ENCODE measurements at places on chromosomes 4 and X. TPM values are rescaled to one million over a fixed set of nuclear protein-coding genes. Genes with fewer than 3 reads are reported as not detected.

- H3K27me3 ChIP-seq, result peaks cover 7% of the 10 kb centered on the region
- H3K4me3 ChIP-seq, result no peak within 1 kb of the TSS
- H3K4me1 ChIP-seq, result no peaks in the 10 kb centered on the region
- no peak for DNase-seq
- no peaks in the 10 kb centered on the region for H3K36me3 ChIP-seq
Measured at GRCh38 chr4:40334591-40335524, at the start of gene CHRNA9. TSS of gene CHRNA9 (plus strand) at chr4:40335333. CDS start at chr4:40335468, 135 bp downstream.

The TMEM156 gene
- total RNA-seq, result 10.3 TPM

The MXD4 gene
- total RNA-seq, result 13.9 TPM

GRCh38 chr4:20408611-20409010, 156.9 kb downstream of the SLIT2 start:
- H3K4me1 ChIP-seq, result no peaks in the 10 kb centered on the region
- no peak for DNase-seq
- H3K27me3 ChIP-seq, result peaks cover 3% of the 10 kb centered on the region
- no peak overlapping the region for H3K27ac ChIP-seq
- no peak overlapping the region for H3K4me3 ChIP-seq

DNA sequence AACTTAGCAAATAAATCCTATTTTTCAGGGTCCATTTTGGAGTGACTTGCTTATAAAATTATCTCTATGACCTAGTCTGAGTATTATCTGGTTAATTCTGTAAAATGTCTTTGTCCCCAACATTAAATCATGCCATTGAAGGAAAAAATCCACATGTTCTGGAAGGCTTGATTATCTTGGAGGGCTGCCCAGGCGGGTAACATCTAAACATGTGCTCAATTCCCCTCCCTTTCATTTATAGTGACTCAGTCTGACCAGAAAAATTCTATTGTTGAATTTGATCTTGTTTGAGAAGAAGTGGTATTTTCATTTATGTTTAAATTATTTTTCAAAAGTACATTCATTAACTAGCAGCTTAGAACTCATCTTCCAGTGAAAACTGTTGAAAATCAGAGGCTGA, 55.4 kb upstream of the SLC10A7 start:
- H3K36me3 ChIP-seq, result no peaks in the 10 kb centered on the region
- peaks cover 5% of the 10 kb centered on the region for H3K27me3 ChIP-seq

Measured in natural killer cell treated with Interleukin-12 subunit alpha and Interleukin-12 subunit beta and Interleukin-15 and Interleukin-18, amount 100 ng/mL, for 72 hours (primary cell).